SJCRH30 (cell line): ENCODE measurements at places on chromosomes 7 and 10.

DNA sequence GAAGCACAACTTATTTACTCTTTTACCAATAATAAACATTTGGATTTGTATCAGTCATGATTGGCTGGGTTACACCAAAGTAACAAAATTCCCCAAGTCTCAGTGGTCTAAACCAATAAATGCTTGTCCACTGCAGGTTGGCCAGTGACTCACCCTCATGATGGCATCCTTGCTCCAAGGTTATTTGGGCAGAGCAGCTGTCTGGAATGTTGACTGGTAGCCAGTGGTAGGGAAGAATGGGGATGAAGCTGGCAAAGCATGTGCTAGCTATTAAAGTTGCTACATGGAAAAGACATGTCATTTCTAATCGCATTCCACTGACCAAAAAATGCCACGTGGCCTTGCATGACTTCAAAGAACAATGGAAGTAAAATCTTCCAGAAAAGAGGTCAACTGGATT is 1168.7 kb upstream of the CELF2 start:
- DNase-seq = no peak

DNA sequence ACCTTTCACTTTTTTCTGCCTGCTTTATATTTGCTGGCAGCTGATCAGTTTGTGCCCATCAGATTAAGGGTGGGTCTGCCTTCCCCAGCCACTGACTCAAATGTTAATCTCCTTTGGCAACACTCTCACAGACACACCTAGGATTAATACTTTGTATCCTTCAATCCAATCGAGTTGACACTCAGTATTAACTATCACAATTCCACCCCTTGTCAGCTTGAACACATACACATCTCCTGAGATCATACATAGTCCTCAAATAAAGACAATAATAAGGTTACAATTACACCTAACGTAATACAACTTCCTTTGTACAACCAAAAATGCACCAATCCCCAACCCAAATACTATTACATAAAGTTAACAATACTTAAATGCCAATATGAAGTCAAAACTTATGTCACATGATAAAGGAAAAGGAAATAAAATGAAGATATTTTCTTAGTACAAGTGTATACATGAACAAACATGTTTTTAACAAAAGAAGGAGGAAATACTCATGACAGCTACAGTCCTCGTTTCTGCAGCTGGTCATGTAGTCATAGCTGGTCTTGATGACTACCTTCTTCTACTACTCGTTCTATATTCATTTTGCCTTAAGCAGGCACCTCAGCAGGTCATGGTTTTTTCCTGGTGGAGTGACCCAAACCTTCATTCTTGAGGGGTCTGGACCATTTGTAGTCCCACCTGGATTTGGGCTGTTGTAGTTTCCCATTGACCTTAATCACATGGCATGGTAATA is 96.7 kb upstream of the CABCOCO1 start:
- no peak for DNase-seq

- DNase-seq = no peak
These were observed 31.1 kb downstream of the MRPS24 start for GRCh38 chr7:43838201-43838658.

DNA sequence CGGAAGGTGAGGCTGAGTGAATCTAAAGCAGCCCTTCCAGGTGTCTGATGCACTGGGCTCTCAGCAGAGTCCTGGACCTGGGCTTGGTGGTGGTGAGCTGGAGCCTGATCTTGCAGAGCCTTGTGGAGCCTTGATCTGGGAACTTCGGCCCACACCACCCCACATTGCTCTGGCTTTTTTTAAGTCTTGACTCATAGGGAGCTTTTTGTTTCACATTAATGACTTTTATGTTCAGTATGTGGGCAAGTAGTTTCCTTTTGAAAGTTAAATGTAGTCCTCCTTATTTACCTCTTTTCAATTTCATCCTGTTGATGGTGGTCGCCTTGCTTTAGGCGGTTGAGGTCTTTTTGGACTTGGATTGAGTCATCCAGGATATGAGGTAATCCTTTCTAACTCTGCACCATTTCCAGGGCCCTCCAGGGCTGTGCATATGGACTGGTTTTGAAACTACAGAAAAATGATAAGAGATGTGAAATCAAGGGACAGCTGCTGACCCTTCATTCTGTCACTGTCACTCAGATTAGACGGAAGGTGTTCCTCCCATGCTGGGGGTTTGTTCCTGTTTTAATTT is 2.9 kb upstream of the NRAP start:
- peak; percentile 74 for DNase-seq

- peak; percentile 72 for DNase-seq
These were observed 1154.8 kb downstream of the GATA3 start for GRCh38 chr10:9209105-9209798.

GRCh38 chr10:103595933-103596726 is 102.6 kb downstream of the NEURL1 start:
- DNase-seq = no peak

GRCh38 chr7:150994838-150995510 is 4.2 kb downstream of the NOS3 start:
- DNase-seq = no peak

DNA sequence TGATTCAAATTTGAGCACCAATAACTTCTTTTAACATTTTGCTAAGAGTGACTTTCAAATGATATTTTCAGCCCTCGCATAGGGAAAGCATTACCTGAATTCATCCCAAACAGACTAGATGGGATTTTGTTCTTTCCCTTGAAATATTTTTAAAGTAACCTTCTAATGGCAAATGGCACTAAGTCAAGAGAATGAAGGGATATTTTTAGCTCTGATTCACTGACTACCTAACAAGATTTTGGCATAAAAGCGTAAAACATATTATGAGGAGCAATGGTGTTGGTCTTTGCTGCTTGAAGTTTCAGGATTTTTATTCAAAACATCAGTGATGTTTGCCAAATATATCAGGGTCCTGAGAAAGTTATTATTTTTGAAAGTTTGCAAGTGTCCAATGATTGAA is 290.3 kb downstream of the CDK14 start:
- DNase-seq = no peak

DNA sequence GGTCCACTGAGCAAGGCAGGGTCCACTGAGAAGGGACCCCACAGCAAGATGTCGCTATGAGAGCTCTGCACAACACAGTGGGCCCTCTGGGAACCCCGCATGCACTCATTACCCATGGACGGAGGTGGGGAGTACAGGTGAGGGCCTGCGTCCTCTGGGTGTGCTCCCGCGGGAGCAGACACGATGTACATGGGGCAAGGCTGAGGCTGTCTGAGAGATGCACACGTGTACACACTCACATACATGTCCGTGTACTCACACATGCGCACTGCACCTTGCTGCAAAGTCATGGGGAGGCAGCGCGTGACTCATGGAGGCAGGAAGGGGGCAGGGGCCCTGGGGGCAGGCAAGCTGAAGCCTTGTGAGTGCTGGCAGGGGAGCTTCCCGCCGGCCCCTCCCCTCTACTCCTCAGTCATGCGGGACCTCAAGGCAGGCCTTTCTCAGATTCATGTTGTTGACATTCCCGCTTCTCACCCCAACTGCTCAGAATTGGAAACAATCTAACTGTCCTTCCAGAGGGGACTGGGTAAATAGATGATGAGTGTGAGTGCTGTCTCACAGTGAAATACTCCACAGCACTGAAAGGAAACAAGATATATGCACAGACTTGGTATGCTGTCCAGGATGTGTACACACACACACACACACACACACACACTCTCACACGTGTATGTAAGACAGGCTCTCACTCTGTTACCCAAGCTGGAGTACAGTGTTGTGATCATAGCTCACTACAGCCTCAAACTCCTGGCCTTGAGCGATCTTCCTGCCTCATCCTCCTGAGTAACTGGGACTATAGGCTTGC is 40.0 kb downstream of the GOLGA7B start:
- DNase-seq = peak; percentile 60

- no peak for DNase-seq
These were observed 410.8 kb upstream of the PODXL start for GRCh38 chr7:131967216-131967730.

- no peak for DNase-seq
These were observed 7.9 kb upstream of the RAPGEF5 start for GRCh38 chr7:22364900-22365299.

- peak; percentile 75 for DNase-seq
These were observed 615 bp upstream of the CNTNAP2 start for GRCh38 chr7:146115851-146116520.

DNA sequence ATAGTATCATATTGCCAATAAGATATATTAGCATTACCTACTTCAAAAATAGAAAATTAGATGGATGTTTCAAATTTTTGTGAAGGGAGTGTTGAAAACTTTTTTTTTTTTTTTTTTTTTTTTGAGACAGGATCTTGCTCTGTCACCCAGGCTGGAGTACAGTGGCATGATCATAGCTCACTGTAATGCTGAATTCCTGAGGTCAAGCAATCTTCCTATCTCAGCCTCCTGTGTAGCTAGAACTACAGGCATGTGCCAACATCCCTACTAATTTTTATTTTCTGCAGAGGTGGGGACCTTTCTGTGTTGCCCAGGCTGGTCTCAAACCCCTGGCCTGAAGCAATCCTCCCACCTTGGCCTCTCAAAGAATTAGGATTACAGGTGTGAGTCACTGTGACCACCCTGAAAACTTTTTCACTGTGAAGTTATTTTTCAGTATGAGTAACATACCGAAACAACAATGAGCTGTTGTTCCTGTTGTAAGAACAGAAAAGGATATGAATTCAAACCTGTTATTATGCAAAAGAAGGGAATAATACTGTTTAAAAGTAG is 266.9 kb downstream of the NEBL start:
- DNase-seq = no peak

- DNase-seq = peak; percentile 75
These were observed 650 bp upstream of the TM9SF3 start for GRCh38 chr10:96587264-96588059.

GRCh38 chr10:1256432-1256725 is 200.2 kb downstream of the WDR37 start:
- no peak for DNase-seq

GRCh38 chr10:48549236-48549635 is 55.6 kb downstream of the ARHGAP22 start:
- DNase-seq = no peak

DNA sequence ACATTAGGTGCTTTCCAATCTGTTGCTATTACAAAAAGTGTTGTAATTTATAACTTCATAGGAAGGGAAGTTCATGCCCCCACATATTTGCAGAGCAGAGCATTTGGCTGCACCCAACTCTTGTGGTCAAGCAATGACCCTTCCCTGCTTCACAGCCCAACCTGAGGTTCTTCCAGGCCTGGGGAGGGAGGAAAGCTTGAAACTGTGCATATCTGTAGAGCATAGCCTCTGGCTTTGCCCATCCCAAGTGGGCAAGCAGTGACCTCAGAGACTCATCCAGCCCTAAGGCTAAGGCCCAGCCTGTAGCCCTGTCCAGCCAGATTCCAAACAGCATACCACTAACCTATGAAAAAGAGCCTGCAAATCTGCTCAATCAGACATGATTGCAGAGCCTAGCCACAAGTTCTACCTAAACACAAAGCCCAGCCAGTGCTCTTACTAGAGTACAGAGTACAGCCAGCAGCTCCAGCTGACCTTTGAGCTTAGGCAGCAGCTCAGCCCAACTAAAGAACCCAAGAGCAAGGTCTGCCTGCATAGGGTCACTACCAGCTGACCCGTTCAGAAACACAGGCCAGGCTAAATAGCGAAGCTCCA is 14.4 kb upstream of the GSTK1 start:
- no peak for DNase-seq

DNA sequence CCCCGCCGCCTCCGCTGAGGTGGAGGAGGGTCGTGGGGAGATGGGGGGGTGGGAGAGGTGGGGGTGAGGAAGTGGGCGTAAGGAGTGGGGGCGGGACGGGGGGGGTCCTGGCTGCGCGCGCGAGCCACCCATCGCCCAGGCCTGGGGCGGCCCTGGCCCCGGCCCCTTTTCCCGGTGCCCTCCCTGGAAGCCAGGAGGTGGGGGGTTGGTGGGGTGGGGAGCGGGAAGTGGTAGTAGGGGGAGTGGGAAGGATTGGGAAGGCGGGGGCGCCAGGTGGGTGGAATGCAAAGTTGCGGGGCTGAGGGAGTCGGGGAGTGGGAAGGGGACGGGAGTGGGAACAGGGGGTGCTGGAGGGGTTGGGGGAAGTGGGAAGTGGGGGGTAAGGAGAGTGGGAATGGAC is 319 bp upstream of the MMD2 start:
- no peak for DNase-seq

GRCh38 chr10:97861097-97861750 is 11.6 kb downstream of the GOLGA7B start:
- peak; percentile 68 for DNase-seq

GRCh38 chr7:105715528-105715927 is 134.2 kb upstream of the EFCAB10 start:
- no peak for DNase-seq

- DNase-seq = no peak
These were observed 37.3 kb downstream of the RTKN2 start for GRCh38 chr10:62231371-62231770.

GRCh38 chr7:25752967-25753791 is 398.8 kb upstream of the NFE2L3 start:
- DNase-seq = no peak

- peak; percentile 59 for DNase-seq
These were observed 1.3 kb downstream of the IMMP2L start for GRCh38 chr7:111560773-111561653.

- DNase-seq = no peak
These were observed 173.6 kb downstream of the RPS24 start for GRCh38 chr10:78207216-78207615.

DNA sequence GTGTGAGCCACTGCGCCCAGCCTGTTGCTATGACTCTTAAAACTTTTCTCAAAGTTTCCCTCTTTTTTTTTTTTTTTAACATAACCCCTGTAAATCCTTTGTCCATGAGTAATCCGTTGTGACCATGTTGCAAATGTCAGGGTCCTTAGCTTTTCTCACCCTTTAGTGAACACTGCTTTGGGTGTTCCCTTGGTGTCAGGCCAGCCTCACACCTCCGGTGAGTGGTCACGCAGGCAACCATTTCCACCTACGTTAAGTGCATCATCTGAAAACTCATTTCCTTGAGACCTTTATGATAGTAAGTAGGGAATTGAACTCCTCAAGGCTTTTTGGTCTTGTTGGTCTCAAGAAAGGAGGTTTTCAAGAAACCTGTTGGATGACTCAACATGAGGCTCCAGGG is 41.3 kb upstream of the OPN4 start:
- no peak for DNase-seq

- no peak for DNase-seq
These were observed 391.9 kb upstream of the LRGUK start for GRCh38 chr7:133735222-133735621.

GRCh38 chr7:92178928-92179924 is at the start of gene LRRD1:
Gene LRRD1, minus strand, starts transcription at chr7:92179142. Its CDS starts 13,940 bp downstream, at chr7:92165202.
- no peak for DNase-seq

- DNase-seq = no peak
These were observed 9.6 kb upstream of the JAZF1 start for GRCh38 chr7:28190077-28190710.

- no peak for DNase-seq
These were observed 30.2 kb upstream of the CREB5 start for GRCh38 chr7:28382144-28382543.

GRCh38 chr10:63799521-63800300 is 278.5 kb downstream of the REEP3 start:
- DNase-seq = no peak

- DNase-seq = no peak
These were observed 126.8 kb downstream of the TPK1 start for GRCh38 chr7:144709066-144709465.
